ENCODE measurements at places on chromosomes 2 and 18.

DNA sequence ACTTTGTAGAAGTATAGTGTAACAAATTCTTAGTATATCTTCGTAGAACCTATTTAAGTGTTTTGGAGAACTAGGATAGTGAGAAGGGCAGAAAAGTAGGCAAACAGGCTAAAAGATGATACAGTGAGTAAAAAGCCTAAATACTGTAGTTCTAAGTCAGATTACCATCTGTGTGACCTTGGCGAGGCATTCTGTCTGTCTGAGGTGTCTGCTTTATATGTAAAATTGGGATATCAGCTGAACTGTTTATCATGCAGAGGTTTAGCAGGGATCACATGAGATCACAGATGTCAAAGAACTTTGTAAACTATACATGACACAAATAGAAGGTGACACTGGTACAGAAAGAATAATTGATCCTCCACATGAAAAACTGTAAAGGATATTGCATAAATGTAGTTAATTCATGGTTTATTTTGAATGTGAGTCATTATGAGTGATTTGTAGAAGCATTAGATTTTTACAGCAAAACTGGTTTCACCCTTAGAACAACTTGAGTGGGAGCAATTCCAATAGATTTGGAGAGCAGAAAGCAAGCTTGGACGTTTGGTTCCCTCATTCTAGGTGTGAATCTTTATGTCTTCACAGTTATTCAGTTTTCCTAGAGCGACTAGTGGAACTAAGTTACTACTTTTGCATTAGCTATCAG lies 41.9 kb downstream of the TAF1B start:
- peak; percentile 34 for DNase-seq

DNA sequence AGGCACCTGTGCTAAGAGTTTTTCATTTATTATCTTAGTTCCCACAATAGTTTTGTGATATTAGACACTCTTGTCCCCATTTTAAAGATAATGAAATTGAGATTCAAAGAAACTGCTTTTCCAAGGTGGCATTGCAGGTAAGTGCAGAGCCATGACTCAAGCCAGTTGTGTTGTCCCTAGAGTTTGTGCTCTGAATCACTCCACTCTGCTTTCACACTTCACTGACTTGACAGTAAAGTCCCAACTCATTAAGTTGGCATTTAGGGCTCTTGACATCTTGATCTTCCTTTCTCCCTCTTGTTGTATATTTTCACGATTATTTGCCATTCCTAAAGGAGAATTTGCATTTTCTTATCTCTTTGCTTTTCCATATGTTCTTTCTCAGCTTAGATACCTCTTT lies 114.3 kb downstream of the DIS3L2 start:
- no peak for DNase-seq

GRCh38 chr2:241087420-241088268 lies 14.4 kb downstream of the MTERF4 start:
- no peak for DNase-seq

DNA sequence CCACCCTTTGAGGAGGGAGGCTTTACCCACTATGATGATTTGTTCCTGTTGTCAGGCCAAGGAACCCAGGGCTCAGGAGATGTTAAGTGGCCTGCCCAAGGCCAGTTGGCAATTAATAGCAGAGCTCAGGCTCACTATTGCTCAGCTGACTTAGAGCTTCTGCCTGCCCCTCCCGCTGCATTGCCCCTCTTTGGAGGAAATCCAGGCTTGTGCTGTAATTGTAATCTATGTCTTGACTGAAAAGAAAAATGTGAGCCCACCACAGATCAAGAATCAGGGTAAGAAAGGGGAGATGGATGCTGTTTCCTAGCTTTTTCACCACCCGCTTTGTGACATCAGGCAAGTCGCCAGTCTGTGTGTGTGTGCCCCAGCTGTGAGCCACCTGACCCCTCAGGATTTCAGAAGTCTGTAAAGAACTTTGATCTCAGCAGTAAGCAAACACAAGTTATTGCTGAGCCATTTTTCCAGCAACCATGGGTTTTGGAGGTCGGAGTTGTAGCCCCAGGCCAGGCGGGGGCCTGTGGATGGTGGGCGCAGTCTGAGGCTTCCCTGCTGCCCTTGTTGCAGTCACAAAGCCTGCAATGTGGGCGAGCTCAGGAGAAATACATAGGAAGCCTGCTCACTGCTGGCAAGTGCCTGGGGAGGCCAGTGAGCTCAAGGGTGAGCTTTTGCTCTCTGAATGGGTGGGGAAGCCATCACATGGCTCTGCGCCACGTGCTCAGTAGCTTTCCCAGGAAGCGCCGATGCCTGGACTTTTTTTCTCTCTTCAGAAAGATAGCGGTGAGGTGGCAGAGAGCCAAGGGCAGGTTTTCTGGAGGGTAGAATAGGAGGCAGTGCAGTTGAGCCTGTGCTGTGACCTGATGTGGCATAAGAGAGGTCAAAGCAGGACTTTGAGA lies 6.1 kb downstream of the CABLES1 start:
- DNase-seq, result no peak

DNA sequence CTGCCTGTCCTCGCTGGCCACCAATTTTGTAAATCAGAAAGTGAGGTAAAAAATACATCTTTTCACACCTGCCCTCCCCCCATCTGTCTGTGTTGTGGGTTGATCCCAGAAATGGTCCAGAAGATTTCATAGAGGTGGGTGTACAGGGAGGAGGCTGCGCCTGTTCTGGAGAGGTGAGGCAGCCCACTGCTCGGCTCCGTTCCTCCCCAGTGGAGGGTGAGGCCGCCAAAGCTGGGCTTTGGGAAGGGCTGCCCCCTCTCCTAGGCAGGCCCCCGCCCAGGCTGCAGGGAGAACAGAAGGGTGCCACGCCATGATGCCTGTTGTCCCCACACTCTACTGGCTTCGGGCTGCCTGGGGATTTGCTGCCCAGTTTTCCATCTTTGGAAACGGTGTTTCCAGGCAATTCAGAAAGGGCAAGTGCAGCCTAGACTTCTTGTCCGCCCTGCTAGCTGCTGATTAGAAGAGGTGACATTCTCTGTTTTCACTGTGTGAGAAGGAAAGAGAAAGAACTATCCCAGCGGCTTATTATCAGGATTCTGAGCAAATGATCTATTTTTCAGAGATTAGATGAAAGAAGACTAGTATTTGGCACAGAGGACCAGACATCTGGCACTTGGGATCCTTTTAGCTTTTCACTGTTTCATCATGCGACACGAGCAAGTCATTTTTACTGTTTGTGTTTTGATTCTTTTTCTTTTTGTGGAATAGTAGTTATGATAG lies 18.7 kb downstream of the SMARCAL1 start:
- DNase-seq, result no peak

DNA sequence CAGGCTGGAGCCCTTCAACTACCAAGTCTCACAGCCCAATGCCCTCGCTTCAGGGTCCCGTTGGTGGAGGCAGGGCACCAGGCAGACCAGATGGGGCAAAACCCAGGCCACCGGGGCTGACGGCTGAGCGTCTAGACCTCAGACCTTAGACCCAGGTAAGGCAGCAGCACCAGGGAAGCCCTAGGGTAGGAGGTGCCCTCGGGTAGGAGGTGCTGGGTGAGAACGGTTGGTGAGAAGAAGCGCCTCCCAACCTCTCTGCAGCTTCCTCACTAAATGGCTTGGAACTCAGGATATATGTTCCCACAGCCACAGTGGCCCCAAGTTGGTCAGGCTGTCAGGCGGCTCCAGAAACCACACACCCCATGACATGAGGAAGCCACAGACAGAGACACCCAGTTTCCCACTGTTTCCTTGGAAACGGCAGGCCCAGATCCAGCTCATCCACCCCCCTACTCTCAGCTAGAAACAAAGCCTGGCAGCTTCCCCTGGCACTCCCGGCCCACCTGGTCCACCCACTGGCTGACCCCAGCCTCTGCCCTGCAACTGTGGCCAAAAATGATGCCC lies 13.1 kb upstream of the MLPH start:
- DNase-seq, result peak; percentile 65

DNA sequence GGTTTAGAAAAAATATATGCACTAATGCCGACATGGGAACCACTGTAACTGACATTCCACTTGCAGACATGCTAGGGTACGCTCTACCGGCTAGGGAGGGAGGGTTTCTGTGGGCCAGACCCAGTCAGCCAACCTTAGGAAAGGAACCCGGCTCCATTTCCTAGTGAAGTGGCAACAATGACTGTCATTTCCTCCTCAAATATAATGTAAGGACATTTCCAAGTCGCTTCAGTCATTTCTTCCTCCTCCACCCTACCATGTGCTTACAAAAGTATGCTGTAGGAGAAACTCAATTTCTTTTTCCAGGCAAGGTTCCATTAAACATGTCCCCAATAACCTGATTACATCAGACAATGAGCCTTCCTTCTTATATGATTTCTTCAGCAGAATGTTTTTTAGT lies 64.3 kb upstream of the PSMD14 start:
- DNase-seq, result no peak

DNA sequence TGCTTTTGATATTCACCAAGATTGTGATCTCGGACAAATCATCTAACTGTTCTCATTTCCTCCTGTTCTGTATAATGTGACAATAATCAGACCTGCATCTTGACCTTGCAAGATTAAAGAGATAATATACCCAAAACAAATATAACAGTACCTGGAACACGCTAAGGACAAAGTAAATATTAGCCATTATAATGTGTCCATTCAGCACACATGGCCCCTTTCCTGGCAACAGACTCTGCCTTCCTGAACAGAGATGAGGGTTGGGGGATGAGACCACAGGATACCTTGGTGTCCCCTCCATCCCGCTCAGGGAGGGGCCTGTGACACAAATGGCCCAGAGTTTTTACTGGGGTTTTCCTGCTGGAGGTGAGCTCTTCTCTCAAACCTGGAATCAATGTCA lies 143.4 kb upstream of the SERPINE2 start:
- no peak for DNase-seq

- peak; percentile 89 for DNase-seq
Measured at GRCh38 chr2:113117541-113118262, 9.7 kb upstream of the IL1RN start.

DNA sequence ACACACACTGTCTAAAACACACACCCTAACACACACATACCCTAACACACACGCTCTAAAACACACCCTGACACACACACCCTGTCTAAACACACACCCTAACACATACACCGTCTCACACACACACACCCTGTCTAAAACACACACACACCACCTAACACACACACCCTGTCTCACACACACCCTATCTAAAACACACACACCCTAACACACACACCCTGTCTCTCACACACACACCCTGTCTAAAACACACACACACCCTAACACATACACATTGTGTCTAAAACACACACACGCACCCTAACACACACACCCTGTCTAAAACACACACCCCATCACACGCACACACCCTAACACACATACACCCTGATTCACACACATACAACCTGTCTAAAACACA lies 54.1 kb downstream of the HDAC4 start:
- DNase-seq, result no peak

- no peak for DNase-seq
Measured at GRCh38 chr2:26384183-26384582, 17.5 kb upstream of the DRC1 start.

GRCh38 chr2:111039628-111040383 lies 80.9 kb upstream of the BCL2L11 start:
- no peak for DNase-seq

All from fibroblast of skin of abdomen (primary cell).